ENCODE measurements at places on chromosomes 2 and 18.

DNA sequence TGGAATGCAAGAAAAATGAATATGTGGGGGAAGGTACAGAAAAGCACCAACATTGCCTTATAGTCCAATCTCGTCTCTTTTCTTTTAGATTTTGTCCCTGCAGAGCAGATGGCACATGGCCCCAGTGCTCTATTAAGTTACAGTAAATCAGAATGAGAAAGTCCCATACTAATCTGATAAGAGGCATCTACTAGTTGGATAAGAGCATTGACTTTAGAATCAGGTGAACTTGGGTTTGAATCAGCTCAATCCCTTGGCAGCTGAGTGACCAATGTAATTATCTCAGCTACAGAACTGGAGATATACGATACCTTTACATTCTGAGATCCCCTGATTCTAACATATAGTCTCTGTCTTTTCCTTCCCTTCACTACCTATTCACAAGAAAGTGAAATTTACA lies 54.8 kb upstream of the PDE1A start:
- no peak for DNase-seq

DNA sequence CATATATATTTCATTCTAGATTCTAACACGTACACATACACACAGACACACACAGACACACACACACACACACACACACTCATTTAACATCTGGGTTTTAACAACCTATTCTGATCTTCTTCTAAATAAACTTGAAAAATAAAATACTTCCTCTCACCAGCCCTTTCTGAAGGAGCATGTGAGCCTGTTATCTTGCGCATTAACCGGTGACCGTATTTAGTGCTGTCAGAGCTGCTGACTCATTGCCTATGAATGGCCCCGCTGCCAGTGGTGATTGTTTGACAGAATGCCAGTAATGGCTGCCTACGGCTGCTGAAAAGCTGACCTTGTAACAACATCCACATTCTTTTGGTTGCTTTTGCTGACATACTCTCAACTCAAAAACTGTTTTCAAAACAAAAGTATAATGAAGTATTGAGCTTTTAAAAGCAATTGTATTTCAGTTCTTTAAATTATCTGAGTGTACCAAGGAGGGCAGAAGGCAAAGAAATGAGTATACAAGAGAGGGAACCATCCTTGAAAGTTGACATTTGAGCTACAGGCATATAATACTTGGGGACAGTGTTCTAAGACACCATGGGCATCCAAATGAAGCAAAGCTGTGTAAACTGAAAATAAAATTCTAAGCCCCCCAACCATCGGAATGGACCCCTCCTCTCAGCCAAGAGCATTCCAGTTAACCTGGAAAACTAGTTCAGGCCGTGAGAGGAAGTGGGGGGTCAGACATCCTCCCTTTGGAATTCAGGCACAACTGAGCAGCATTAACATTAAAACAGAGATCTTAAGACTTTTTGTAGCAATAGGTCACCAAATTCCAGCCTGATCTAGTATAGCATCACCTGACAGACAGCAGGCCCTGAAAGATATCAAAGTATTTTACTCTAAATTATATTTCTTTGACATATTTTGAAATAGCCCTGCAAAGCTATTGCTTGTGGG lies 50.2 kb upstream of the DTNA start:
- peak; percentile 87 for DNase-seq

- DNase-seq: no peak
Observed at GRCh38 chr18:49898421-49898820, 85.1 kb upstream of the ACAA2 start.

DNA sequence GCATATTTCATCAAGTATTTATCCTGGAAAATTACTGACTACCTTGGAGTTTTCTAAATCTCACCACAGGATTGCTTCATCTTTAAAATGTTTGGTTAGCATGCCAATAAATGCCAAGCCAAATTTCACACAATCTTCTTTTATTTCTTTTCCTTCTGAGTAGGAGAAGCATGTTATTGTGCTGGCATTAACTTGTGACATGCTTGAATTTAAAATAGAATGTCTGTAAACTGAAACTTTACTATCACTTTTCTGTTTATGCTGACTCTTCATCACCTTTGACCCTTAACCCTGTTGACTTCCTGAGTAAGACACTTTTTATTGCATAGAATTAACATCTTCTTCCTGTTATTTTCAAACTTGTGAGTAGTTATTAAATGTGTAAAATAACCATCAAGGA lies 56.2 kb upstream of the LRRTM4 start:
- DNase-seq: no peak

GRCh38 chr2:239973386-239973785 lies 51.8 kb downstream of the NDUFA10 start:
- no peak for DNase-seq

DNA sequence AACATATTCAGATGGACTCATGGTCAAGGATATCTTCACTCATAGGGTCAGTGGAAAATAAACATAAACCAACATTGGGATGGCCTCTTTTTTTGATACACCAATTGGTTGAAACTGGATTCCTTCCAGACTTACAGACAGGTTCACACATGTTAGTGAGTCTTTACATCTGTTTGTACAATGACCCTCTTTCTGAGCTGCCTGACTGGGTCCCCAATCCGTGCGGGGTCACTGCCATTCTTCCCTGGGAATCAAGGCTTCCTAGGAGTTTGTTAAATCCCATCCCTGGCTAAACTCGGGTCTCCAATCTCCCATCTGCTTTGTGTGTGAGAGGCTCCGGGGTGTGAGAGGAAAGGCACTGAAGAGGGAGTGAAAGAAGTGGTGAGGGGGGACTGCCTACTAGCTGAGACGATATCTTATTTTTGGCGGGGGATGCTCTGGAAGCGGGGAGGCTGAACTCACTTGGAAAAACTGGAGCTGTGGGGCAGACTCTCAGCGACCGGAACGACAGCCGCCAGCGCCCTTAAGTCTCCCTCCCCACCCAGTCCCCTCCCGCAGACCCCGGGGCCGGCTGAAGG lies 487 bp downstream of the STARD6 start:
- peak; percentile 76 for DNase-seq

- DNase-seq: no peak
Observed at GRCh38 chr2:20012282-20013125, at the start of gene MATN3. Gene MATN3 (minus strand): TSS chr2:20012668. CDS start chr2:20012631, 37 bp downstream.

DNA sequence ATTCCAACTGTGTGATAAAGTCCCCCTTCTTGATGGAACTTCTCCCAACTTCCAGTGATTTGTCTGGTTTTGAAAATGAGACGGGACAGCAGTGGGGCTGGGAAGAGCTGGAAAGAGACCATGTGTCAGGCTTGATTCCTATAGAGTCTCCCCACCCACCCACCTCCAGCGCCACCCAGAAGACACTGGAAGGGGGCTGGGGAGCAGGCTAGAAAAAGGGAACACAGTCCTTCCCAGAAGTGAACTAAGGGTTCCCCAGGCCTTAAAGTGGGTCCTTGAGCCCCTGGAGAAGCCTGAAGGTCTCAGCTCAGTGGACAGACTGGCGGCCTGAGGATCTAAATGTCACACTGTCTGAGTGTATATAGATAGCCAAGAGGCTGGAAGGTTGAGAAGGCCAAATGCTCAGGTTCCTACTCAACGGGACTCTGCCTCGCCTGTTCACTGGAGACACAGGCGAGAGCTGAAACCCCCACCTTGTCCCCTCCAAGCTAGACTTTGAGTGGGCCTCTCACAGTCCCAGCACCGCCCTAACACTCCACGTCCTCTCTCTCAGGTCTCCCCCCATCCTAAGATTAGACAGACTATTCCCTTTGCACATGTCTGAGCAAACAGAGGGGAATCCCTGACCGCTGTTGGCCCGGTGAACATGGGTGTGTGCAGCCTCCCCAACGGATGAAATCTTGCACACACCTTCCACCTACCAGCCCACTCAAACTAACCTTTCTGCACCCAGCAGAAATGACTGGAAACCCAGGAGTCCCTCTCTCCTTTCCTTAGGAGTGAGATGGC lies 1.6 kb downstream of the PKDCC start:
- DNase-seq: no peak

GRCh38 chr2:10501980-10502802 lies 54.1 kb upstream of the ODC1 start:
- peak; percentile 26 for DNase-seq

DNA sequence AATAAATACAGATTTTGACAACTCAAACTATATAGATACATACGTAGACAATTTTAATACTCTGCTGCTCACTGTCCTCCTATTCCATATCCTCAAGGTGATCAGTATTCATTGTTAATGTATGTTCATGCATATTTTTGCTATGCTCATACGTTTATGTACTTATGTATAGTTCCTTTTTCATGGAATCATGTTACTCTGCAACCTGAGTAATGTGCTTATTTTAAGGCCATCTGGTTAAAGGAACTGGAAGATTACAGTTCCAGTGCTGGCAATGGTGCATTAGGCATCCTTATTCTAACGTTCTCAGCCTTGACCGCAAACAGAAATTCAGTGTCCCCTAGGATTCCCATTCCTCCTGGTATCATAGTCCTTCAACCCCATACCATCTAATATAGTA lies 385.0 kb upstream of the TNP1 start:
- no peak for DNase-seq

DNA sequence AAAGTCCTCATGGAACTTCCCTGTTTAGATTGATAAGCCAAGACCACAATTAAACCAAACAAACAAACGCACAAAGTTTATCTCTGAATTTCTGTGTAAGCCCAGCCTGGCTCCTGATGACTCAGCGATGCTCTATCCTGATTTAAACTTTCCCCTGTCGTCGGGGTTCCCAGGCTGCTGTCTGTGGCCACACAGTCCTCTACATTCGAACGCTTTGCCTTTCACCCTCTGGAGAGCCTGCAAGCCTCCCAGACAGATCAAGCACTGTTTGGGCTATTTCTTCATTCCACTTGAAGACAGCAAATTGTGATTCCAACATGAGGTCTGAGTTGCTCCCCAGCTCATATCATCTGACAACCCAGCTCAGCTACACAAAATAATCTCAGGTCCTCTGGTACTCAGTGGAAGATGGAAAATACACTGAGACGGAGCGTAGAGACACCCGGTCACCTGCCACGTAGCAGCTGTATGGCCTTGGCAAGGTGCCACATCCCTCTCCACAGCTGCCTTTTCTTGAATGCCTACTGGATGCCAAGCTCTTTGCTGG lies 51.2 kb downstream of the CYRIA start:
- DNase-seq: no peak

GRCh38 chr2:190340369-190340768 lies 3.0 kb upstream of the INPP1 start:
- no peak for DNase-seq

DNA sequence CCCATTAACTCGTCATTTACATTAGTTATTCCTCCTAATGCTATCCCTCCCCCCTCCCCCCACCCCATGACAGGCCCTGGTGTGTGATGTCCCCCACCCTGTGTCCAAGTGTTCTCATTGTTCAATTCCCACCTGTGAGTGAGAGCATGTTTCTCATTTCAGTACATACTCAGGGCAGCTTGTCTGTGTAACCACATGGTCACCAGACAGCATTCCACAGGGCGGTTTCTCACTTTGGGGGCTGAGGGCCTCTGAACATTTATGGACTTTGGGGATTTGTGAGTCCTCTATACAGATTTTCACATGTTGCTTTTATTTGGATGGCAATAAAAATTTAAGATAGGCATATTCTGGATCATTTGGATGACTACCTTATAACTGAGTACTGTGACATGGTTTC lies 84.0 kb downstream of the LYPD6B start:
- DNase-seq: no peak

Data from cardiac septum (tissue), 1 donor.